Pulmonary artery endothelial cell (primary cell): ENCODE measurements at places on chromosomes 11 and 22. TPM values are rescaled to one million over a fixed set of nuclear protein-coding genes. Genes with fewer than 3 reads are reported as not detected.

The BDNF gene
- total RNA-seq: 2.7 and 3.4 TPM in 2 replicates

DNA sequence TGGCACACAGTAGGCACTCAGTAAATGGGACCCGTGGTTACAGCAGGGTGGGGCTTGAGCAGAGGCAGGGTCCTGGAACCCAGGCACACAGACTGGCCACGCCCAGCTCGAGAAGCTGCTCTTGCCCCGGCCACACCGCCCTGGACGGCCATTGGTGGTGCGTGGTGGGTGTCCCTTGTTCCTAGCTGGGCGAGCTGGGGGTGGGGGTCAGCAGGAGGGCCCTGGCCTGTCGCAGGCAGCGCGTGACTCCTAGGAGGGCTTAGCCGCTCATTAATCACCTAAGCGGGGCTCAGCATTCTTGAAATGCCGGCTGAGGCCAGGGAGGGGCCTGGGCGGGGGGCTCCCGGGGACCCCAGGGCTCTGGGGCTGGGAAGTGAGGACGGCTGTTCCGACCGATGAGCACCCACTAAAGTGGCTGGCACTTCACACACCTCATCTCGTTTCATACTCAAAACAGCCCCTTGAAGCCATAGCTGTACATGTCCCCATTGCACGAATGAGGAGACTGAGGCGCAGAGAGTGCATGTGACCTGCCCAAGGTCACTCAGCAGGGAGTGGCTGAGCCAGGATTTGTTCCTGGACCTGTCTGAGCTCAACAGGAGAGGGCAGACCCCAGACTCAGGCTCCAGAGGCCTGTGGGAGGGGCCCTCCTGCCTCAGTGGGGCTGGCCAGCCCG is 11.6 kb downstream of the MYRF start:
- no peak for DNase-seq

DNA sequence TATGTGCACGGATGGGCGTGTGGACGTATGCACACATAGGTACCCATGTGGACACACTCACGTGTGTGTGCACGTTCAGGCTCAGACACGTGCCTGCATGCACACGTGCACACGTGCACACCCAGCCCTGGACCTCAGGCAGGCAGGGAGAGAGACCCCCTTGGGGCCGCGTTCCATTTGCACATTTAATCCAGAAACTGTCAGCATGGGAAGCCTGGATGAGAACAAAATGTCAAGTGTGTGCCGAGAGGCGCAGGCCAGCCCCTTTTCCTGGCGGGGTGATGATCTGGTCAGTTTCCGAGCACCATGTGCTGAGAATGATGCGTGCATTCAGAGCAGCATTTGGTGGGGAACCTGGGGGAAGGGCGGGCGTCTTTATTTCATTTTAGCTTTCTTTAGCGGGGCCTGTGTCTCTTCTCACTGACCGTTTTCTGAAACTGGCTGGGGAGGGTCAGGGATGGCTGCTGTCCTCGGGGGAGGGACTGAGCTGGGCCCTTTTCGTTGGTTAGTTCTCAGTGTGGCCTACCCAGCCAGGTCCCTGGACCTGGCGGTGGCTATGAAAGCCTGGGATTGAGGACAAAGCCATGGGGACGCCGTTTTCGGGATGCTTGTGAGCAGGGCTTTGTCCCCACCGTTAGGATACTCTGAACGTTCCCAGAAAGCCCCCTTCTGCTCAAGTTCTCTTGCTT is 96.3 kb downstream of the KCNQ1 start:
- no peak for DNase-seq

DNA sequence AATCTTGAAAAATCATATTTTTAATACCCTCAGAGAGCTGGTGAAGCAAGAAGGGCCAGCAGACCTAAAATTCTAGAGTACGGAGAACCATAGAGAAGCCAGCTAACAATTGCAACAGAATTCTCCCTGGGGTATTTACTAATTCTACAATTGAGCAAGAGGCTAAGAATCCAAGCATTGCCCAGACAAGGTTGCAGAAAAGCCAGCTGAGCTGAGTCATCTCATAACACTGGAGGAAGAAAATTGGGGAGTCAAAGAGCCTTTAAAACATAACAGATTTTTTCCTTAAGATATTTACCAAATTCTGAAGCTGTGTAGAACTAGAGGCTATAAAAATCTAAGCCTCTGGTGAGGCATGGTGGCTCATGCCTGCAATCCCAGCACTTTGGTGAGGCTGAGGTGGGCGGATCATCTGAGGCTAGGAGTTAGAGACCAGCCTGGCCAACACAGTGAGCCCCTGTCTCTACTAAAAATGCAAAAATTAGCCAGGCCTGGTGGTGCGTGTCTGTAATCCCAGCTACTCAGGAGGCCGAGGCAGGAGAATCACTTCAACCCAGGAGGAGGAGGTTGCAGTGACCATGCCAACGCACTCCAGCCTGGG is 13.6 kb upstream of the TMEM216 start:
- no peak for DNase-seq

- DNase-seq: no peak
Measured at GRCh38 chr11:76830639-76831327, 29.9 kb upstream of the ACER3 start.

DNA sequence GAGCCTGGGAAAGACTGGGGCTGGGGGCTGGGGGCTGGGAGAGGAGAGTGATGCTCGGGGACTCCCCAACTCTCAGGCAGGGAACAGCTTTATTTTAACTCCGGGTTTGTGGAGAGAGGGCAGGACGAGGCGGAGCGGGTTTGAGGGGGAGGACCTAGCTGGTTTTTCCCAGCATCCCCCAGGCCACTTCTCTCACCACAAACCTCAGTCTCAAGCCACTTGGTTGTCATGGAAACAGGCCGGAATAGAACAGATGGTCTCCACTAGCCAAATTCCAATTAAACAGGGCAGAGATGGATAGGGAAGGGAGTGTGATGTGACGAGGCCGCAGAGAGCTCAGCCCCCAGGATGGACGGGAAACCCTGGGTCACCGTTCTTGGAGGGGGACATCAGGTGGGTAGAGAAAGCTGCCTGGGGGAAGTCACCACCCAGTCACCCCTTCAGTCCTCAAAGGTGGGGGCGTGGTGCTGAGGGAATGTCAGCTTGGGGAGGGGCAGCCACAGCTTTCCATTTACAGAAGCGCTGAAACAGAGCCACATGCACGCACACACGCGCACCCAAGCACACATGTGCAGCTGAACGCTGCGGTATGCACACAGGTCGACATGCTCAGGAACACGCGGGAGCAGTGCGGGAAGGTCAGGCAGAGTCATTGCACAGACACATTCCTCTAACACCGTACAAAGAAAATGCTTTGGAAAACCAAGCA is 19.2 kb downstream of the NECTIN1 start:
- DNase-seq: no peak
